ENCODE measurements at places on chromosomes 13 and 19.

DNA sequence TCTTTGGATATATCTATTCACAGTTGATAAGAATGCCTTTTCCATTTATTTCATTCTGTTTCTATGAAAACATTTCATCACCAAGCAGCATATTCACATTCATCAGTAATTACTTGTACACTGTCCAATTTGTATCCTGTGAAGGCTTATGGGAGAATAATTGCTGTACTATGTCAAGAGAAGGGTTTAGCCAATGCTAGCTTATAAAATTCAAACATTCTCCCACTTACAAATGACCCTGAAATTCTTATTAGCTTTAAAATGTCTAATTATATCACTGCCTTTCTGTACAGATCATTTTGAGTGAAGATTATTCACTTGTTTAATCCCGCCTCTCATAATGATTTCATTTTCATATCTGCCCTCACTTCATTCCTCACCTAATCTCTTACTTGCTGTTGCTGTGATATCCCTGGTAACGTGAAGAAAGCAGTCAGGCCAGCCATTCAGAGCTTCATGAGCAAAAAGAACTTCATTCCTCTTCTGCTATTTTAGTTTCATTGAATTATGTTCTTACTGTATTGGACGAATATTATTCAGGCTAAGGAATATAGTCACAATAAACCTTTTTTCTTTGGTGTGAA lies 778.7 kb downstream of the OLFM4 start:
- no peak for DNase-seq

DNA sequence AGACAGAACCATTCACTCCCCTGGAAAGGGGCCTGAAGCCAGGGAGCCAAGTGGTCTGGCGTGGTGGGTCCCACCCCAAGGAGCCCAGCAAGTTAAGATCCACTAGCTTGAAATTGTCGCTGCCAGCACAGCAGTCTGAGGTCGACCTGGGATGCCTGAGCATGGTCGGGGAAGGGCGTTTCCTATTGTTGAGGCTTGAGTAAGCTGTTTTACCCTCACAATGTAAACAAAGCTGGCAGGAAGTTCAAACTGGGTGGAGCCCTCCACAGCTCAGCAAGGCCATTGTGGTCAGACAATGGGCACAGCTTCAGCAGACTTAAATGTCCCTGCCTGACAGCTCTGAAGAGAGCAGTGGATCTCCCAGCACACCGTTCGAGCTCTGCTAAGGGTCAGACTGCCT lies 195.6 kb upstream of the DACH1 start:
- no peak for DNase-seq

DNA sequence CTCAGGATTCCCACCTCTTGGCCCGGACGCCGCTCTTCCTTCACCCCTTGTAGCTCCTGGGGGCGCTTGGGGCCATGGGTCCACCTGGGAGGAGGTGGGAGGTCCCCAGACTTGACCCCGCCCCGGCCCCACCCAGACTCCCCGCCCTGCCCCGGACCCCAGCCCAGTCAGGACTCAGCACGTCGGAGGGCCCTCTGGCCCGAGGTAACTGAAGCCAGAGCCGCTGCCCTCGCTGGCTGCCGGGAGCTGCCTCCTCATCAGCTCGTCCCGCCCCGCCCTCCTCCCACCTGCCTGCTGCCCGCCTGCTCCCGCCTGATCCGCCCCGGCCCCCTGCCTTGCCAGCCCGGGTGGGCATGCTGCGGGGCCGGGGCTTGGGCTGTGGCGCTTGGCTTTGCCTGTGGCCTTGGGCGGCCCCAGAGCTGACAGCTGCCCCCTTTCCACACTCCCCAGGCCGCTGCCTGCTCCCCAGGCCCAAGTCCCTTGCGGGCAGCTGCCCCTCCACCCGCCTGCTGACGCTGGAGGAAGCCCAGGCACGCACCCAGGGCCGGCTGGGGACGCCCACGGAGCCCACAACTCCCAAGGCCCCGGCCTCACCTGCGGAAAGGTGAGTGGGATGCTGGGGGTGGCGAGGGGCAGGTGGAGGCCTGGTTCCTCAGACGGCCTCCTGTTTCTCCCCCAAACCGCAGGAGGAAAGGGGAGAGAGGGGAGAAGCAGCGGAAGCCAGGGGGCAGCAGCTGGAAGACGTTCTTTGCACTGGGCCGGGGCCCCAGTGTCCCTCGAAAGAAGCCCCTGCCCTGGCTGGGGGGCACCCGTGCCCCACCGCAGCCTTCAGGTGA lies 9.4 kb downstream of the ARHGAP33 start:
- DNase-seq = no peak

DNA sequence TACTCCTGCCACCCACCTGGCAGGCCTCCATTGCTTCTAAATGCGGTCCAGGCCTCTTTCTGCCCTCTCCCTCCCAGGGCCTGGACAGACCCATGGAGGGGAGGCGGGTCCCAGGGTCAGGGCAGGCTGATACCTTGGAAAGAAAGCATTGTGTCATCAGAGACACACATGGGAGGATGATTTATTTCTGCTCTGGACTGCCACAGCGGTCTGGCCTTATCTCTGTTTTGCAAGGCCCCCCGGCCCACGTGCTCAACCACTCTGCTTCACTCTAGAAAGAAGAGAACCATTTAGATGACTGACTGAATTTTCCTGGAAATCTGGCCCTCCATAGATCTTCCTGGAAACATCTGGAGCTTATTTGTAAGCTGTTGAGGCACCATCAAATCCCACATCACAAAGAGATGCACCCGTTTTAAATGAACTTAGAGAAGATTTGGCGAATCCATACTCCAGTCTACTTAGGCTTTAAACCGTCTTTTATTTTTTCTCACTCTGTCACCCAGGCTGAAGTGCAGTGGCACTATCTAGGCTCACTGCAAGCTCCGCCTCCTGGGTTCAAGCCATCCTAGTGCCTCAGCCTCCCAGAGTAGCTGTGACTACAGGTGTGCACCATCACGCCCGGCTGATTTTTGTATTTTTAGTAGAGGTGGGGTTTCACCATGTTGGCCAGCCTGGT lies 48.3 kb upstream of the URI1 start:
- no peak for DNase-seq

DNA sequence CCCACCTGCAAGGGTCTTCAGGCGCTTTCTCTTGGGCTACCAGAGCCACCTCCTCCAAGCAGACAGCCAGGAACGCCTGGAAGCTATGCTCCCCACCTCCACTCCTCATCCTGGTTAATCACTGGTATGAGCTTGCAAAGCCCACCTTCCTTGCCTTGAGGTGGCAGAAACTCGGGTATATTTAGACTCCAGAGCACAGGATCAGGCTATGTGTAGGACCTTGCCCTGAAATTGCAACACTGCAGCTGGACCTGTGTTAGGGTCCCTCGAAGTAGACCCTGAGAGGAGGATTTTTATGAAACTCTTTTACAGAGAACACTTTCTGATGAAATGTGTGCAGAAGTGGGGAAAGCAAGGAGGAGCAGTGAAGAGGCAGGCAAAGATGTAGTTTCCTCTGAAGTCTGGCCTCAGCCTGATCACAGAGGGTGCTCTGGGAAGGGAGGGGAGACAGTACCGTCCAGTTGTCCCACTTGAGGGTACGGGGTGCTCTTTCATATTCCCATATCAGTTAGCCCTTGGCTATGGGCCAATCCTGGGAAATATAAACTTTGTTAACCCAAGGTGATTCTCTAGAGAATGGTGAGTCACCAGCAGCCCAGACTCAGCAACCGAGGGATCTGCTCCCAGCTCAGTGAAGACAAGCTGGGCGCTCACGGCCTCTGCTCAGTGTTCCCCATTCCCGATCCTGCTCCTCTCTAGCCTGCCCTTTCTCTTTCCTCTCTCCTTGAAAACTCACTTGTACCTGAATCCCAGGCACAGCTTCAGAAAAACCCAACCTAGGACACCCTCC lies 157.9 kb downstream of the UQCRFS1 start:
- DNase-seq = no peak

- DNase-seq = no peak
These were observed 102.0 kb downstream of the KDM4B start for GRCh38 chr19:5070930-5071329.

DNA sequence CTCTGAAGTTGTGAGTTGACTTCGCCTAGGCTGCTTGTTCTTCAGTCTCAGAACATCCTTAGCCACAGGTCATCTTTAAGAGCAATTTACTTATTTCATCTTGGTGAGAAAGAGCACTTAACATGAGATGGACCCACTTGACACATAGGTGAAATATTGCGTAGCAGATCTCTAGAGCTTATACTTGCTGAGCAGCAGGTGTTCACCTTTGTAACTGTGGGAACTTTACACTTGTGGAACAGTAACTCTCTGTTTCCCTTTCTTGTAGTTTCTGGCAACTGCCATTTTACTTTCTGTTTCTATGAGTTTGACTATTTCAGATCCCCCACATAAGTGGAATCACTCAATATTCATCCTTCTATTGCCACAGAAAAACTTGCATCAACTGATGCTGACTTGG lies 95.7 kb downstream of the SLC10A2 start:
- no peak for DNase-seq

DNA sequence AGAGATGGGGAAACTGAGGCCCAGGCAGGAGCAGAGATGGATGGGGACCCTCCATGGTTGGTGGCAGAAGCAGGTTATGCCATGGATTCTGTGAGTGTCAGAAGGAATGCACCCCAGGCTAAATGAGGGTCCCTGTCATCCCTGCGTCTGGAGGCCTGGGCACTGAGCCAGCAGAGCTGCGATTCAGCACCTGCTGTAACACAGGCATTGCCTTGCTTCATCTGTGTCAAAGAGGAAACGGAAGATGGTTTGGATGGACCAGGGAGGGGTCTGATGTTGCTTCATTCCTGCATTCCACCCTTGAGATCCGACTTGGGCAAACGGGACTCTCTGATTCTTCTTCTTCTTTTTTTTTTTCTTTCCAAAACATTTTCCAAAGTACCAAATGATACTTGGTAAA lies 1.2 kb downstream of the C5AR1 start:
- DNase-seq = no peak

GRCh38 chr13:27370305-27370872 lies 54.0 kb upstream of the GTF3A start:
- DNase-seq = no peak

GRCh38 chr19:21462540-21462939 lies 42.9 kb upstream of the ZNF429 start:
- DNase-seq = no peak

DNA sequence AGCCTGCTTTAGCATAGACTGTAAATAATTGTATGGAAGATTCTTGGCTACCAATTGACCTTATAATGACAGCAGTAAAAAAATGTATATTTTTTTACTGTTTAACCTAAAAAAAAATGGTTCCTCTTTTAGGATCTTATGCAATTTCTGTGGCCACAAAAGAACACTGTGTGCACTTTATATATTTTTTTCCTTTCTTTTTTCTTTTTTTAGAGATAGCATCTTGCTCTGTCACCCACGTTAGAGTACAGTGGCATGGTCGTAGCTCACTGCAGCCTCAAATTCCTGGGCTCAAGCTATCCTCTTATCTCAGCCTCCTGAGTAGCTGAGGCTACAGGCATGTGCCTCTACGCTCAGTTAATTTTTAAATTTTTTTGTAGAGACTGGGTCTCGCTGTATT lies 6.1 kb downstream of the FLT3 start:
- DNase-seq = no peak

GRCh38 chr13:108549934-108550333 lies 79.5 kb upstream of the MYO16 start:
- no peak for DNase-seq

GRCh38 chr19:30563691-30564090 lies 191.5 kb downstream of the ZNF536 start:
- DNase-seq = no peak

- no peak for DNase-seq
These were observed 17.4 kb downstream of the OR7A17 start for GRCh38 chr19:14868497-14868896.

- DNase-seq = no peak
These were observed 204.4 kb downstream of the LACC1 start for GRCh38 chr13:44084146-44084545.

GRCh38 chr19:2376784-2377519 lies 16.9 kb downstream of the TMPRSS9 start:
- no peak for DNase-seq

DNA sequence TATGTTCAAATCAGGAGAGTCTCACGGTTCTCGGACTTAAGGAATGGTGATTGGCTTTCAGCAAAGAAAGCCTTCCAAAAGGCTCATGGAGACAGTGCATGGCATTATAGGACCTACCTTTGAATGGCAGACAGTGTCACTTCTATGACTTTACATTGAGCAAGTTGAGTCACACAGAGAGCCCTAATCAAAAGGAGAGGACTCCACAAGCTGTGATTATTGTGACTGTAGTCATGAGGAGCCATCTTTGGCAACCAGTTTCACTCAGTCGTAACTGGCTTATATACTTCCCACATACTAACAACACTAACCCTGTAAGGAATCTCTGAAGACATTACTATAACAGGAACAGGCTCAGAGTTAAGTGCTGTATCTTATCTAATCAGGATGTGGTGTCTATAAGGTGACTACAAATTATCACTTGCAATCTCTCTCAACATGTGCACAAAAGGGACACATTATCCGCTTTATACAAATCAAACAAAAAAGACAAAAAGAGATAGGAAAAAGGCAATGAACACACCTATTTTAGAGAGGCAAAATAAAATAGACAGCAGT lies 6.1 kb downstream of the LGALS14 start:
- no peak for DNase-seq

GRCh38 chr13:40179445-40180281 lies 486.8 kb downstream of the FOXO1 start:
- DNase-seq = no peak

- DNase-seq = no peak
These were observed 902.3 kb upstream of the MIR17HG start for GRCh38 chr13:90445179-90445578.

DNA sequence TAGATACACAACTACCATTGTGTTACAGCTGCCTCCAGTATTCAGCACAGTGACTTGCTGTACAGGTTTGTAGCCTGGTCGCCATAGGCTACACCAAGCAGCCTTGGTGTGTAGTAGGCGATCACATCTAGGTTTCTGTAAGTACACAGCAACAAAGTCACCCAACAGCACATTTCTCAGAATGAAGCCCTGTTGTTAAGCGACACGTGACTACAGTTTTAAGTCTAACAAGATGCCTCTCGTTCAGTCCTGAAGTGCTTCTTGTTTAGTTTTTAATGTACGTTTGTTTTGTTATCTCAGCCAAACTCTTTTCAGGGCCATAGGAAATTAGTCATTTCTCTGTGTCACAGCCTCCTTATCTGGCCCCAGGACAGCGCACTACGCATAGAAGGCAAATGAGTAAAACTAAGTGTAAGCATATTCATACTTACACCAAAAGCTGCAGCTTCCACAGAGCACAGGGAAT lies 50.0 kb upstream of the GPR183 start:
- DNase-seq = no peak

DNA sequence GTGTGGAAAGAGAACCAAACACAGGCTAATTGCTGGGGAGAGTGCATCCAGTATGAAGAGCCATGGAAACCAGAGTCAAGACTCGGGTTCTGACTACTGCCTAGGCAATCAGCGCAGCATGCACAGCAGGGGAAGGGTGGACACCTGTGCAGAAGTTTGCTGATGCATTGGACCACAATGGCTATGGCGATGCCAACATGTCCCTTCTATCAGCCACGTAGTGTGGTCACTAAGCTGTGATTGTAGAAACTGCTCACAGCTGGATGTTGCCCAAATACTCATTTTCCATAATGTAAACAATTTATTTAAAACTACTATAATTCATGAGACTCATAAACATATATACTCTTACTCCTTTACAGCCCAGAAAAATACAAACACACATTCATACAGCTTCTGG lies 1718.2 kb downstream of the EFNB2 start:
- no peak for DNase-seq

- no peak for DNase-seq
These were observed 61.2 kb upstream of the WDFY2 start for GRCh38 chr13:51523082-51523518.
